ENCODE measurements at places on chromosomes 3 and 15.
A peak's percentile ranks its signal among the peaks of the same experiment; 100 is the strongest.

DNA sequence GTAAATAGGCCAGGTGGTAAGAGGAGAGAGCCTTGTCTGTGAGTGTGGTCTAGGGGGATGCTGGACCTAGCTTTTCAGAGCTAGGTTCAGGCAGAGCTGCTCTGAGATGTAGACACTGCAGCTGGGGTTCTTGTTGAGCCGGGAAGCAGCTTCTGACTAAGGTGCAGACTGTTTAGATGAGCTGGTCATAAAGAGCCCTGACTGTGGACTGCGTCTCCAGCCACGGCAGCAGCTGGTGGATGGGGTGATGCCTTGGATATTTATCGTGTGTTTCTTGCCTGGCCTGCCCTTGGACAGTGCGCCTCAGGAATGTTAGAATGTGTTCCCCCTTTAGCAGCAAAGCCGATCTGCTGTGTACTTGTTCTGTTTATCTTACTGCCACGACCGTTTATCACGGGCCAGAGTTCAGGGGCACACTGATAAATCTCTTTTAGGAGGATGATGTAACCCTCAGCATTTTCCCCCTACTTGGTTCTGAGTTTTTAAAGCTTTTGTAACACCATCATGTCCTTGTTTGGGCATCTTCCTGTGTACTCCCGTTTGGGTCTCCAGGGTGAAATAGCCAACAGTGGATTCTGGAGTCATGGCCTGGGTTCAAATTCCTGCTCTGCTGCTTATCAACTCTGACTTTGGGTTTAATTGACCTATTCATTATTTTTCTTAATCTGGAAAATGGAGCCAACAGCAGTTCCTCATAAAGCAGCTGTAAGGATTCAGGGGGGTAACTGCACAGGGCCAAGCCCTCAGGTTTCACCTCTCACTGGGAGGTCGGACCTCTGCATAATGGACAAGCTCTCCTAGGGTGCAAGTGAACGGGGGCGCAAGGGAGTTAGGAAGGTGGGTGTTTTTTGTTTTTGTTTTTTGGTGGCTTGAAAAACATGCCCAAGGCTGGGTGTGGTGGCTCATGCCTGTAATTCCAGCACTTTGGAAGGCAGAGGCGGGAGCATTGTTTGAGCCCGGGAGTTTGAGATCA is 51.4 kb downstream of the FLNB start:
- peak; percentile 86 for DNase-seq

- no peak for DNase-seq
Measured at GRCh38 chr15:56794165-56794552, 60.9 kb upstream of the ZNF280D start.

DNA sequence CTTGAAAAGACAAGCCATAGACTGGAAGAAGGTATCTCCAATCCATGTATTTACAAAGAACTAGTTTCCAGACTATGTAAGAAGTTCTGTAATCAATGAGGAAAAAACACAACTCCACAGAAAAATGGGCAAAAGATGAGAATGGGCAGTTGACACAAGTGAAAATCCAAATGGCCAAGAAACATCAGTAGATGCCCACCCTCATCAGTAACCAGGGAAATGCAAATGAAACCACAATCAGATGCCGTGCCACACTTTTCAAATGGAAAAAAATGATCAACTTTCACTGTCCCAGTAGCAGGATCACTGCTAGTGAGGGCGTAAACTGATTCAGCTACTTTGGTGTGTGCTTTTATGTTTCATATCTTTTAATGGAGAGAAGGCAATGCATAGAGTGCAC is 4.5 kb upstream of the CPEB1 start:
- no peak for DNase-seq

DNA sequence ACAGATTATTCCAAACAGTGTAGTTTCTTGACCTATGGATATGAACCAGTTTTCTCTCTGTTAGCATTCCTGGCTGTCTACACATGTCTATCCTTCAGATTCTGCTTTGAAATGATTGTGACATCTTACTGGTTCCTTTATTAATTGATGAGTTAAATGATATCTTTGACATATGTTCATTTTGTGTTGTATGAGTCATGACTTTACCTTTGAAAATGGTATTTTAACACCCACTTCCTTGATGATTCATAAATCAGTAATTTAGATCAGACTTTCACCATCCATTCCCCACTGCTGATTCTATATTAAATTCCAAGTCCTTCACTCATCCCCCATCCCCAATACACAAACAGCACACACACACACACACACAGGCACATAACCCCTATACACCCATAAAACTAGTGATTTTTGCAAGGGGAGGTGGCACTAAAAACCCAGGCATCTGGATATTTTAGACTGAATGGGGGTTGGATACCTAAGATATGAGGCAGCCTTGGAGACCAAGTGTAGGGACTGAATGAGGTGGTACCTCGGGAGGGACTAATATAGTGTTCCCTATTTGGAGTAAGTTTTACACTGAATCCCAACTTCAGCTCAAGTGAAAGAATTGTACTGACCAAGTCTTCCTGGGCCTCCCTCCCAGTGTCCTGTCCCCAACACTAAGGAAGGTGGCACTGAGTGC is 9.7 kb downstream of the CCK start:
- DNase-seq = peak; percentile 45

- DNase-seq = no peak
Measured at GRCh38 chr15:98003996-98004395, 43.5 kb downstream of the ARRDC4 start.

GRCh38 chr15:74398183-74398582 is 30.7 kb upstream of the CYP11A1 start:
- DNase-seq = no peak

DNA sequence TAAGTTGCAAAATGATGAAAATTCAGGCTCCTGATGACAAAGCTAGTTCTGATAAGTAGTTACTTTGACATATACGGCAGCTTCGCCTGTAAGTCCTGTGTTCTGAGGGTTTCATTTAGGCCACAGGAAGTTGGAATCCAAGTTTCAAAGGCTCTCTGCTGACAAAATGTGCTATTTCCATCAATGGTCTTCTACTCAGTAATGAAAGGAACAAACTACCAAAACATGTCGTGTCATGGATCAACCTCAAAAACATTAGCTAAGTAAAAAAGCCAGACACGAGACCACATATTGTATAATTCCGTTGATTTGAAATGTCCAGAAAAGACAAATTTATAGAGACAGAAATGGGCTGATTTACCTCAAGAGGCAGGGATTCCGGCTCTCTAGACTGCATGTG is 22.5 kb downstream of the NGRN start:
- no peak for DNase-seq

All from non-pigmented ciliary epithelial cell (primary cell).